ENCODE measurements at places on chromosomes 6 and 20.

DNA sequence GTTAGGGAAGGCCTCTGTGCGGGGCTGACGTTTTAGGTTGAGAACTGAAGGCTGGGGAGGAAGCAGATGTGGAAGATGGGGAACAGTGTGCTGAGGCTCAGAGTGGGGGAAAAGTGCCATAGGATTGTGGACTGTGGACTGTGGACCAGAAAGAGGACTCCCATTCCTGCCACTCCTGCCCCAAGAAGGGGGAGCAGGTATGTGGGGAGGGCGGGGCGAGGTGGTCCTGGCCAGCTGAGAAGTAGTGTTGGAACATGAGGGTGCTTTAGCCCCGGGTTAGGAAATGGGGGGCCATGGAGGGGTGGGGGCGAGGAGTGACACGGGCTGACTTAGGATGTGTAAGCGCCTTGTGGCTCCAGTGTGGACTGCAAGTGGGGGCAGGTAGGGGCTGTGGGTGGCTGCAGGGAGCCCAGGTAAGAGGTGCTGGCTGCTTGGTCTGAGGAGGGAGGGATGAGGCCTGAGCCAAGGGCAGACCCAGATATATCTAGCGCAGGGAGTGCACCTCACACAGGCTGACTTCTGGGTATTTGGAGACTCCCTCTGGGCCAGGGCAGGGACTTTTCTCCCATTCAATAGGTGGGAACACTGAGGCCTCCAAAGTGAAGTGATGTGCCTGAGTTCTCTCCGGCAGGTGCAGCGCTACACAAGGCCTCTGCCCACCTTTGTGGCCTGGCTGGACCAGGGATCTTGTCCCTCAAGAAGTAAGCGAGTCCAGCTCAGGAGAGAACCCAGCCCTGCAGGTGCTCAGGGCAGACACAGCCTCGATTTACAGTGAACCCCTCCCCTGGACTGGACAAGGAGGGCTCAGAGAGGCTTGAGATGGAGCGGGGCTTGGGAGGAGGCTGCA is 76.6 kb upstream of the TOX2 start:
- no peak for DNase-seq

DNA sequence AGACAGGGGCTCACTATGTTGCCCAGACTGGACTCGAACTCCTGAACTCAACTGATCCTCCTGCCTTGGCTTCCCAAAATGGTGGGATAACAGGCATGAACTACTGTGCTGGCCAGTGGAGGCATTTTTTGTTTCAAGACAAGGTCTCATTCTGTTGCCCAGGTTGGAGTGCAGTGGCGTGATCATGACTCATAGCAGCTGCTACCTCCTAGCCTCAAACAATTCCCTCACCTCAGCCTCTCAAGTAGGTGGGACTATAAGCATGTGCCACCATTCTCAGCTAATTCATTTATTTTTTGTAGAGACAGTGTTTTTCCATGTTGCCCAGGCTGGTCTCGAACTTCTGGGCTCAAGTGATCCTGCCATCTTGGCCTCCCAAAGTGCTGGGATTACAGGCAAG is 17.2 kb downstream of the ENPP3 start:
- no peak for DNase-seq

DNA sequence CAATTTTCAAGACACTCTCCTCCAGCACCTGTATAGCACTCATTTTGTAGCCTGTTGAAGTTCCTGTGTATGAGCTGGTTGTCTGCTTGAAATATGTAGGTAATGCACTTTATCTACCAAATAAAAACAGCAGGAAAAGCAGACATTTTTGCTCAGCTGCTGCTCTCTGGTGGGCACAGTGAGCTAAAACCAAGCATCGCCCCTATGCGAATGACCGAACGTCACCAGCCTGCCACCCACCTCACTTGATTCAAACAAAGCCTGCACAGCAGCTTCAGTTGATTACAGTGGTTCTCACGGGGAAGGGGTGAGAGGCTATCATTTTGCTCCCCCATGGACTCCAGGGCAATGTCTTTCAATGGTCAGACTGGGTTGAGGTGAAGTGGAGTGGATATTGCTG is 185.7 kb downstream of the SASH1 start:
- no peak for DNase-seq

GRCh38 chr6:70222439-70222749 is 80.5 kb downstream of the COL9A1 start:
- DNase-seq = no peak

DNA sequence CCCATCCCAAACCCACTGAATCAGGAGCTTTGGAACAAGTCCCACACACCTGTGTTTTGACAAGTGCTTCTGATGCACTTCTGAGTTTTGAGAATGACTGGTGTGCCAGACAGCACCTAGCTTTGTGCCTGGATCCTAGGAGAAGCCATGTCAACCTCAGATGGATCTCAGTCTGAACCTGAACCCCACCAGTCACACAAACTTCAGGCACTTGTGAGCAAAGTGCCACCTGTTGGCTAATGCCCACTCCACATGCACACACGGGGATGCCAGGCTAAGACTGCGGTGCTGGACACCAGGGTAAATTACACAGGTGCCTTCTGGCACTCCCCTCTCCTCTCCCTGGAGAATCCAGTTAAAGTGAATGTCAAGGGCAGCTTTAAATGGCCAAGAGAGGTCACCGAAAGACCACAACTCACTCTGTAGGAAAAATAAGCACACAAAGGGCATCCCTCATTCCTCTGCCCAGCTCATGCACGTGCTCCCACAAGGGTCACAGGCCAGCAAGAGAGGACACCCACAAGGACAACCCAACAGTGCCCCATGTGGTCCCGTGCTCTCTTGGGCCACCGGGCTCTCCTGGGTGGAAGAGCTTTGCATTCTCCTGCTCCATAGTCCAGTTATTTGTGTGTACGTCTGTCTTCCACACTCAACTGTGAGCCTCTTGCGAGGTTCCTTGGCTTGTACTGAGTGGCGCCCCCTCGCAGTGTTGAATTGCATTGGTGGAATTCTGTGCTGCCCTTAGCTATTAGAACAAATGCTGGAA is 45.6 kb downstream of the TAF8 start:
- no peak for DNase-seq

DNA sequence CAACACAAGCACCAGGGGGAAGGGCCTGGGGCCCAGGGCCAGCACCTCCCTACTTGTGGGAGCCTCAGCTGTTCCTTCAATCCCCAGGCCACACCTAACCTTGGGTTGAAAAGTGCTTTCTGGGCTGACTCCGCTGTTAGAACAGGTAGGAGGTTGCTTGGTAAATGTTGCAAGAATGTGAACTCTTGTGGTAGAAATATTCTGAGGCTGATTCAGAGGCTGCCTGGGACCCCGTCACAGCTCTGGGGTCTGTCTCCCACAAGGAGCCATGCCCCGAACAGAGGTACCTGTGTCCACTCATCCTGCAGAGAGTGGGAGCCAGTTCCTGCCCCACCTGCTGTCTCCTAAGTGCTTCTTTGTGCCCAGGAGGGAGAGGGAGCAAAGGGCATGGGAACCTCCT is 14.4 kb upstream of the MAS1L start:
- no peak for DNase-seq

DNA sequence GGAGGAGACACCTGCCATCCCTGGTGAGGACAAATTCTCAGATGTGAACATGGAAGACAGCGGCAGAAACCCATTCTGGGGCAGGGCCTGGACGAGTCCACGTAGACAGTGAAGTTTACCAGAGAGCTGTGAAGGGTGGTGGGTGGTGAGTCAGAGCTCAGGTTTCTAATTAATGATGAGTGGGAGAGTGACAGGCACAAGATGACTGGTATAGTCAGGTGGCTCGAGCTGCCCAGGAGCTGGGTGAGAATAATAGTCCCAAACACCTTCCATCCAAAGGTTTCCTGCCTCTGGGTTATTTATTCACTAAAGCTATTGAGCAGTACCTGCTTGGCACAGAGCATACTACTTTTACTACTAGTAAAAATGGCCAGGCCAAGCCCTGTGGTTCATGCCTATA is 6.0 kb downstream of the TLDC2 start:
- DNase-seq = no peak

GRCh38 chr20:53872561-53873229 is 197.7 kb downstream of the BCAS1 start:
- DNase-seq = no peak

DNA sequence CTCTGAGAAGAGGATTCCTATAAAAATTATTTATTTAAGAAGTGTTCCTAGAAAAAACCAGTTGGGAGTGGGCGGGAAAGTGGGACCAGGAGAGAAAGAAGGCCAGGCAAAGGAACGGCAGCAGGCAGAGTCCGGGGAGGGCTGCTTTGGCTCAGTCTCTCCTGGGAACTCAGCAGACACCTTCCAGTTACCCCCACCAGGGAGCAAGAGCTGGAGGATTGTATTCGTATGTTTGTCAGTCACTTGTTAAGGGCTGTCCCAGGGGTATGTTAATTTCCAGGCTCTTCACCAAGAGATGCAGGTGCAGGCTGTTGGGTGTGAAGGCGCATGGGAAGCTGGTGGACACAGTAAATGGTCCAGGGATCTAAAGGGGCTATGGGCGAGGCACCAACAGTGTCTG is 53.0 kb upstream of the CHD6 start:
- DNase-seq = no peak

DNA sequence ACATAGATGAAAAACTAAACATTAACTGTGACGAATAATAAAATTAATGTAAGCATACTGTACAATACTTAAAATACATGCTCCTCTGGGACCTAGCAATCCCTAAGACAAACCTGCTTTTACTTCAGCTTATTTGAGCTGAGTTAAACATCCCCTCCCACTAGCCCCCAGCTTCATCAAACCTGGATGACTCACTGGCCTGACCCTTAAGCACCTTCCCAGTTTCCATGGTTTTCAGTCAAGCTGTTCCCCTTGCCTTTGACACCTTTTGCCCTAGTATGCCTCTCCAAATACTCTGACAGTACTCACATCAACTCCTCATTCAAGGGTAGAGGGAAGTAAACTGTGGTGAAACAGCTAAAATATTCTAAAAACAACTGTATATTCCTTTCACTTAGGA is 4.2 kb downstream of the ELOVL4 start:
- no peak for DNase-seq

GRCh38 chr6:1775441-1775840 is 165.7 kb downstream of the FOXC1 start:
- DNase-seq = no peak

GRCh38 chr20:24045621-24046318 is 57.2 kb upstream of the GGTLC1 start:
- DNase-seq = no peak

- DNase-seq = no peak
Measured at GRCh38 chr20:41222703-41223102, 85.4 kb downstream of the PLCG1 start.

DNA sequence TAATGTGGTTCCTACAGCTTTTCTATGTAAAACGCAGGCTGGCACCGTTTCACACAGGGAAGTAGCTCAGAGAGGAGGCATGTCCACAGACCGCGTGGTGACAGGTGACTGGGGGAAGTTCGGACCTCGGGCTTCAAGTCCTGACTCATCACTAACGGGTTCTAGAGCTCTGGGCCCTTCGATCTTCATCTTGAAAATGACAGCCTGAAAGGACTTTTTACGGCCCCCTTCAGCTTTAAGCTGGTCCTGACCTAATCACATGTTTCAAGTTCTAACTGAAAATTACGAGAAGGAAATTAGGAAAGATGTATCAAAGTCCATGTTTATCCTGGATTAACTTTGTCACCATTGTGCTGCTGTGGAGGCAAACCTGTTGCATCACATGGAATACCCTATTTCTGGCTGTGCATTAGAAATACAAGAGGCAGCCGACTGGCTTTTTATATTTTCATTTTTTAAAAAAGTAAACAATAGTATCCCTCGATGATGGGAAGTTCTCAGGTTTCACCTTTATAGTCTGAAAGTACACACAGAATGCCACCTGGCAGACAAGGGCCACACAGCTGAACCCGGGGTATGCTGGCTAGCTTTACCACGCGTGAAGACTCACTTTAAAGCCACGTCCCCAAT is 2.0 kb downstream of the MAN1A1 start:
- DNase-seq = no peak

DNA sequence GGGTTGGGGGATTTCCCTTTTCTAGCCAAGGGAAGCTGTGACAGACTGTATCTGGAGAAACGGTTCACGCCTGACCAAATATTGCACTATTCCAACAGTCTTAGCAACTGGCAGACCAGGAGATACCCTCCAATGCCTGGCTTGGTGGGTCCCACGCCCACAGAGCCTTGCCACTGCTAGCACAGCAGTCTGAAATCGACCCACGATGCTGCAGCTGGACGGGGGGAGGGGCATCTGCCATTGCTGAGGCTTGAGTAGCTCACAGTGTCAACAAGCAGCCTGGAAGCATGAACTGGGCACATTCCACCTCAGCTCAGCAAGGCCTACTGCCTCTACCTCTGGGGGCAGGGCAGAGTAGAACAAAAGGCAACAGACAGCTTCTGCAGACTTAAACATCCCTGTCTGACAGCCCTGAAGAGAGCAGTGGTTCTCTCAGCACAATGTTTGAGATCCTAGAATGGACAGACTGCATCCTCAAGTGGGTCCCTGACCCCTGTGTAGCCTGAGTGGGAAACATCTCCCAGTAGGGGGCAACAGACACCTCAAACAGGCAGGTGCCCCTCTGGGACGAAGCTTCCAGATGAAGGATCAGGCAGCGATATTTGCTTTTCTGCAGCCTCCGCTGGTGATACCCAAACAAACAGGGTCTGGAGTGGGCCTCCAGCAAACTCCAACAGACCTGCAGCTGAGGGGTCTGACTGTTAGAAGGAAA is 89.9 kb upstream of the ECI2 start:
- no peak for DNase-seq

GRCh38 chr6:144753023-144753705 is 468.0 kb downstream of the UTRN start:
- no peak for DNase-seq

- no peak for DNase-seq
Measured at GRCh38 chr20:32125506-32125905, 16.0 kb downstream of the TM9SF4 start.

DNA sequence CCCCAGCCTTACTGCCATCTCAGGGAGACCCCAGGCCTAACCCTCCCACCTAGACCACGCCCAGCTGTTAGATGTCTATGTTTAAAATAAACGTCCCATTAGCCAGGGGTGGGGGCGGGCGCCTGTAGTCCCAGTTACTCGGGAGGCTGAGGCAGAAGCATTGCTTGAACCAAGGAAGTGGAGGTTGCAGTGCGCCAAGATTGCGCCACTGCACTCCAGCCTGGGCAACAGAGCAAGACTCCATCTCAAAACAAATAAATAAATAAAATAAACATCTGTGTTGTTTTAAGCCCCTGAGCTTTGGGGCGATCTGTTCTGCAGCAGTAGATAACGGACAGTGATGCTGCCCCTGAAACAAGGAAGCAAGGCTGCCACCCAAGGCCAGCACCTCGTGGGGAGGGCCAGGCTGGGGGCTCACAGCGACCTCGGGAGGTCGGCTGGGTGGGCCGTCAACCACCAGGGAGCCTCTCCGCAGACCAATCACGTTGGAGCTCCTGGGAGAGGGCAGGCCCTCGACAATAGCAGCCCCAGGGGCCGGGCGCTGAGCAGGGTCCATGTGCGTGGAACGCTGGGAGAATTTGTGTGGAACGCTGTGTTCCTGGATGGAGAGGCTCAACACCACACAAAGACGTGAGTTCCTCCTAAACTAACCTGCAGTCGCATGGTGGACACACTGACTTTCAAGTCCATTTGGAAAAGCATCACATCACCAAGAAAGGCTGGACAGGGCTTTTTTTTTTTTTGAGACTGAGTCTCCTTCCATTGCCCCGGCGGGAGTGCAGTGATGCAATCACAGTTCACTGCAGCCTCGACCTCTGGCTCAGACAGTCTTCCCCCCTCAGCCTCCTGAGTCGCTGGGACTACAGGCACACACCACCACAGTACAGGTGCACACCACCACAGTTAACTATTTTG is 1.0 kb upstream of the HELZ2 start:
- no peak for DNase-seq
